GM23338 (cell line): ENCODE measurements at places on chromosomes 6 and 20. TPM values are rescaled to one million over a fixed set of nuclear protein-coding genes. Genes with fewer than 3 reads are reported as not detected.

ENTPD6 gene
- 45.9 TPM in 2 replicates for total RNA-seq

NHLRC1 gene
- 1.0 and 1.1 TPM in 2 replicates for total RNA-seq

EGFL8 gene
- total RNA-seq = 4.7 and 6.1 TPM in 2 replicates

RSPH9 gene
- 0.10 TPM in 1 of 2 replicates, not detected in the other for total RNA-seq

KCNB1 gene
- 0.28 and 0.50 TPM in 2 replicates for total RNA-seq

KIAA1755 gene
- total RNA-seq = 0.12 and 0.28 TPM in 2 replicates

LY6G6D gene
- not detected in 2 replicates for total RNA-seq

RAB32 gene
- total RNA-seq = 4.8 and 10.4 TPM in 2 replicates

RAMACL gene
- total RNA-seq = 4.0 and 4.2 TPM in 2 replicates

COL12A1 gene
- total RNA-seq = 4.0 and 6.3 TPM in 2 replicates

BPIFA1 gene
- not detected in 2 replicates for total RNA-seq

PHACTR3 gene
- total RNA-seq = 0.45 and 0.93 TPM in 2 replicates

GRCh38 chr6:106046116-106046853, 39.9 kb upstream of the PRDM1 start:
- no peak overlapping the region for H3K27ac ChIP-seq
- H3K36me3 ChIP-seq = no peaks in the 10 kb centered on the region
- peaks cover 9% of the 10 kb centered on the region; the same call in 1 of the 2 replicates for H3K27me3 ChIP-seq
- H3K4me1 ChIP-seq = peaks cover 10% of the 10 kb centered on the region
- DNase-seq = no peak

GRCh38 chr6:83952830-83953229, 80.7 kb upstream of the MRAP2 start:
- no peaks in the 10 kb centered on the region for H3K36me3 ChIP-seq
- H3K4me3 ChIP-seq = no peak overlapping the region
- no peaks in the 10 kb centered on the region for H3K27me3 ChIP-seq

- no peaks in the 10 kb centered on the region for H3K36me3 ChIP-seq
- H3K4me1 ChIP-seq = peaks cover 7% of the 10 kb centered on the region; the same call in 1 of the 2 replicates
- no peak overlapping the region for H3K27ac ChIP-seq
- no peaks in the 10 kb centered on the region for H3K27me3 ChIP-seq
Observed at GRCh38 chr20:4070323-4071177, 55.2 kb upstream of the RNF24 start.

GRCh38 chr6:12232339-12232738, 57.8 kb upstream of the EDN1 start:
- peaks cover 4% of the 10 kb centered on the region for H3K4me1 ChIP-seq
- no peaks in the 10 kb centered on the region for H3K36me3 ChIP-seq
- H3K27ac ChIP-seq = no peak overlapping the region
- no peaks in the 10 kb centered on the region for H3K27me3 ChIP-seq
- H3K4me3 ChIP-seq = no peak overlapping the region

- no peak overlapping the region for H3K4me3 ChIP-seq
- no peak overlapping the region for H3K27ac ChIP-seq
- peaks cover 66% of the 10 kb centered on the region for H3K4me1 ChIP-seq
- peaks cover 85% of the 10 kb centered on the region for H3K27me3 ChIP-seq
Observed at GRCh38 chr6:4781426-4781825, 5.2 kb downstream of the CDYL start.

DNA sequence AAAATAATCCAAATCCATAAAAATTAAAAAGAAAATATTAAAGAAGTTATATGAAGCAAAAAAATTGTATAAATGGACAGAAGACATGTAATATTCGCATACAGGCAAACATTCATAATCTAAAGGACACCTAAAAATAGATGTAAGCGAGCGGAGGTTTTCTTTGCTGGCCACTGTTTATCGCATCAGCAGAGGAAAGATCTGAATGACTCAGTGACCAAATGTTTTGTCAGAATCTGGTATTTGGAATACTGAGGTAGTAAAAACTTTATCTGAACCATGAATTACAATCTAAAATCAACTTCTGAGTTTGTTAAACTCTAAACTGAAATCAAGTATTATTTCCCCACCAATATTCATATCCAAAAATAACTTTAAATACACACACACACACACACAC, 7.8 kb downstream of the TSPYL4 start:
- H3K4me3 ChIP-seq = no peak overlapping the region
- DNase-seq = no peak
- peaks cover 15% of the 10 kb centered on the region for H3K4me1 ChIP-seq
- H3K36me3 ChIP-seq = no peaks in the 10 kb centered on the region
- H3K27ac ChIP-seq = no peak overlapping the region
- no peaks in the 10 kb centered on the region for H3K27me3 ChIP-seq

DNA sequence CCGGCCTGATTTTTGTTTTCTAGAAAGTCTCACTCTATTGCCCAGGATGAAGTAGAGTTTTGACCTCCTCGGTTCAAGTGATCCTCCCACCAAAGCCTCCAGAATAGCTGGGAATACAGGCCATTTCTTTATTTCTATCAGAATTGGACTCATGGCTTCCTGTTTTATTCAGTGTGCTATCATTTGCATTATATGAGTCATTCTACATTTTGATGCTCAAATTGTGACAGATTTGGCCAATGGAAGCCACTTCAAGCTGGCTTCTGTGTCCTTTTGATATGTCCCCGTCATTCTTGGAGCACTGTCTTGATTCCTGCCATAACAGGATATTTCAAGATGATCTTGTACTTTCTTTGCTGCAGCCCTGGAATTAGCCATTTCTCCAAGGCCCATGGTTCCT, 75.1 kb downstream of the CNBD2 start:
- peaks cover 5% of the 10 kb centered on the region; the same call in 1 of the 2 replicates for H3K36me3 ChIP-seq
- DNase-seq = no peak
- no peak overlapping the region for H3K4me3 ChIP-seq
- H3K27ac ChIP-seq = no peak overlapping the region
- peaks cover 15% of the 10 kb centered on the region; the same call in 1 of the 2 replicates for H3K4me1 ChIP-seq

- no peak overlapping the region for H3K4me3 ChIP-seq
- DNase-seq = no peak
- no peak overlapping the region for H3K27ac ChIP-seq
- H3K4me1 ChIP-seq = no peaks in the 10 kb centered on the region
Observed at GRCh38 chr6:140178520-140178919, 804.1 kb upstream of the CITED2 start.

DNA sequence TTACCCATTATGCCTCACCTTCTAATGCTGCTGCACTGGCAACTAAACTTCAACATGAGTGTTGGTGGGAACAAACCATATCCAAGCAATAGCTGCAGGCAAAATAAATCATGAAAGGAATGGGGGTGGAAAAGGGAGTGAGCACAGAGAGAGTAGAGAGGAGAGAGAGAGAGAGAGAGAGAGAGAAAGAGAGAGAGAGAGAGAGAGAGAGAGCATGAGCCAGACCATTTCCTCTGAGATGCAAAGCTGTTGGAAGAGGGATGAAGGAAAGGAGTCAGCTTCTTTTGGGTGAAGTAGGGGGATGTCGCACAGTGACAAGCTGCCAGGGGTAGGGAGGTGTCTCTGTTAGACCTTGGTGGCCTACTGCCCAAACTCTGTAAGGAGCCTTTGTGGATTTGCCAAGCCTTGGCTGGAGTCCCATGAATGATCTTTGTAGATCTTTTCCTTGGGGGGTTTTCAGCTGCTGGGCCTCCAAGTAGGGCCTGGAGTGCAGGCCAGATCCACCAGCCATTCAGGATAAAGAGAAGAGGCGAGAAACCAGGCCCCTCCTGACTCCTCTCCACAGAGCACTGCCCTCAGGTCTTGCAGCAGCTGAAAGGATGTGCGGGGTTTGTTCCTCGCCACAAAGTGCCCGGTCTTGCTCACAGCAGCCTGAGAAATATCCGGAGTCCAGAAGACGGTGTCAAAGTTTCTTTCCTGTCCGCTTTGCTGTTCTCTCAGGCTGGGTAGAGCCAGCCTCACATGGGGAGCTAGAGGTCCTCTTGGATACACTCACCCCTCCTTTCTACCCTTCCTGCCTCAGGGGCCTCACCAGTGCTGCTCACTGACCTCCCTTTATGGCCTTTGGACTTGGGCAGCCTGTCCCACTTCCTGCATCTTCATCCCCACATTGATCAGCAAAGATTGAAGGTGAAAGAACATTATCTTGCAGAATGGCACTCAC, 17.8 kb downstream of the BTBD3 start:
- no peaks in the 10 kb centered on the region for H3K36me3 ChIP-seq
- no peak for DNase-seq
- H3K27me3 ChIP-seq = no peaks in the 10 kb centered on the region
- no peak overlapping the region for H3K4me3 ChIP-seq
- H3K27ac ChIP-seq = no peak overlapping the region

DNA sequence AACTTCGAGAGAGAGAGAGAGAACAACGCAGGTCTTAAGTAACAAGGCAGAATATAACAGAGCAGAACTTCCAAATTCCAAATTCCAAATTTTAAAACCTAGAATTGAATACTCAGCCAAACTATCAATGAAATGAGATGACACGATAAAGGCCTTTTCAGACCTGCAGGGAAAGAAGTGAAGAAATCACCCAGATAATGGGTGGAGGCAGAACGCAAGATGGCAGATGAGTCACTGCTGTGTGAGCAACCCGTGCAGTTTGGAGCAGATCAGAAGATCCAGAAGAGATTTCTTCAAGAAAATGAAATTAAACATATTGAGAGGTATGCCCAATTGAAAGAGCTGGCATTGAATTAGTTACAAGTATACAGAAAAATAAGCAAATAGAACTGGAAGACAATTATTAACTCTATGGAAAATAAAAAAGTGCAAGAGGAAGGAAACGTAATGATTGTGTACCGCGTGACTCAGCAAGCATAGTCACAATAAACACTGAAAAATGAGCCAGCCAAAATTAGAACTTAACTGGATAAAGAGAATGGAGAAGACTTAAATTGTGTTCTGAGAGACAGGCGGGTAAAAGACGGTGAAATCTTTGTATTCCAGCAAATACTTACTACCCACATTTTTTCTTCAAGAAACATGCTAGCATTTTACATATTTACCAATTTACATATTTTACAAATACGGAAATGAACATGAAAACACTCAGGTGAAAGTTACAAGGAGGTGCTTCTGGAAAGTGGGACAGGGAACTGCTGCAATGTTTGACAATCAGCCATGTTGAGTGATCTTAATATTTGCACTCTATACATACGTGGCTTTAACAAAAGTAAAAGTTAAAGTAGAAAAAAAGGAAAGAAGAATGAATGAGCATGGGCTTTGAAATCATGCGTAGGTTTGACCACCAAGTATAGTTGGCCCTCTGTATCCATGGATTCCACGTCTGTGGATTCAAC, 87.9 kb upstream of the CDYL start:
- DNase-seq = no peak
- no peak overlapping the region for H3K27ac ChIP-seq
- no peak overlapping the region for H3K4me3 ChIP-seq
- H3K27me3 ChIP-seq = no peaks in the 10 kb centered on the region
- H3K4me1 ChIP-seq = no peaks in the 10 kb centered on the region

DNA sequence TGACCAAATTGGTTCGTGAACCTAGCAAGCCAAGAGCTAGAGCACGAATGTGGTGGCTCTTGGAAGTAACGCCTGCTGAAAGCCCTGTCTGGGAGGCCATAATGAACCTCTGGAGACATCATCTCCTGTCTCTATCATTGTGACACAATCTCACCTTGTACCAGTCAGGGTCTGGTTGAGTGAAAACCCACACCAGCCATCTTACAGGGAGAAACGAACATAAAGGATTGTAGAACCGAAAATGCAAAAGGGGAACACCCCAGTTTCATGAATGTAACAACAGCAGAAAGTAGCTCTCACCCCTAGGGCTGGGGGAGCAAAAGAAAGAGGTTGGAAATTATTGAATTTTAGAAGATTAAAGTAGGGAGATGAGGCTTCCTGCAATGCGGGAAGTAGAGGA, 50.9 kb upstream of the TAB2 start:
- H3K4me1 ChIP-seq = no peaks in the 10 kb centered on the region
- no peaks in the 10 kb centered on the region for H3K36me3 ChIP-seq
- H3K27me3 ChIP-seq = no peaks in the 10 kb centered on the region

DNA sequence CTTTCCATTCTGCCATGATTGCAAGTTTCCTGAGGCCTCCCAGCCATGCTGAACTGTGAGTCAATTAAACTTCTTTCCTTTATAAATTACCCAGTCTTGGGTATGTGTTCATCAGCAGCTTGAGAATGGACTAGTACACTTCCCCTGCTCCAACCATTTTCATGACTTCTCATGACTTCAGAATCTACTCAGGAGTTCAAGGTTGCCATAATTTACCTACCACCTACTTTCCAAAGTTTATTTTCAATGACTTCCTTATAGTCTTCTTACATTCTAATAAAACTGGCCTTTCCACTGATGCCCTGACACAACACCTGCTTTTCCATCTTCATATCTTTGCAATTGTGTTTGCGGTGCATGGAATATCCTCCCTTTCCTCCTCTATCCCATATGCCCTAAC, 31.2 kb upstream of the PKIB start:
- DNase-seq = no peak
- H3K27ac ChIP-seq = no peak overlapping the region
- H3K4me1 ChIP-seq = no peaks in the 10 kb centered on the region
- H3K4me3 ChIP-seq = no peak overlapping the region
- H3K27me3 ChIP-seq = no peaks in the 10 kb centered on the region
- no peaks in the 10 kb centered on the region; the same call in 1 of the 2 replicates for H3K36me3 ChIP-seq

GRCh38 chr20:6704132-6704861, 63.2 kb upstream of the BMP2 start:
- H3K27ac ChIP-seq = no peak overlapping the region
- no peaks in the 10 kb centered on the region for H3K4me1 ChIP-seq
- no peaks in the 10 kb centered on the region for H3K36me3 ChIP-seq
- H3K27me3 ChIP-seq = no peaks in the 10 kb centered on the region

DNA sequence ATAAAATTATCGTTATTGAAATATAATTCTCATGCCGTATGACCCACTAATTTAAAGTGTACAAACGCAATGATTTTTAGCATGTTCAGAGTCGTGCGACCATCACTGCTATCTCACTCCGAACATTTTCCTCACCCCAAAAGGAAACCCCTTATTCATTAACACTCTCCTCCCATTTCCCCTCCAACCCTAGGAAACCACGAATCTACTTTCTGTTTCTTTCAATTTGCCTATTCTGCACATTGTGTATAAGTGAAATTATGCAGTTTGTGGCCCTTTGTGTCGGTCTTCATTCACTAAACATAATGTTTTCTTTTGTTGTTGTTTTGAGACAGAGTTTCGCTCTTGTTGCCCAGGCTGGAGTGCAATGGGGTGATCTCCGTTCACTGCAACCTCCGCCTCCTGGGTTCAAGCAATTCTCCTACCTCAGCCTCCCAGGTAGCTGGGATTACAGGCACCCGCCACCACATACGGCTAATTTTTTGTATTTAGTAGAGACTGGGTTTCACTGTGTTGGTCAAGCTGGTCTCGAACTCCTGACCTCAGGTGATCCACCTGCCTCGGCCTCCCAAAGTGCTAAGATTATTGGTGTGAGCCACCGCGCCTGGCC, 99.7 kb upstream of the ZNF217 start:
- H3K4me3 ChIP-seq = no peak overlapping the region
- no peak for DNase-seq
- H3K27ac ChIP-seq = no peak overlapping the region

GRCh38 chr20:1225783-1226654, at the start of gene RAD21L1:
TSS of gene RAD21L1 (plus strand) at chr20:1226044. CDS start at chr20:1228454, 2,410 bp downstream.
- H3K27me3 ChIP-seq = peaks cover 43% of the 10 kb centered on the region
- no peaks in the 10 kb centered on the region for H3K36me3 ChIP-seq
- DNase-seq = peak; percentile 81
- H3K4me3 ChIP-seq = peak within 1 kb of the TSS; percentile 88
- no peak within 1 kb of the TSS for H3K27ac ChIP-seq

GRCh38 chr6:77454386-77454785, 8.9 kb downstream of the HTR1B start:
- peaks cover 46% of the 10 kb centered on the region for H3K4me1 ChIP-seq
- H3K36me3 ChIP-seq = no peaks in the 10 kb centered on the region
- DNase-seq = no peak
- H3K27ac ChIP-seq = no peak overlapping the region
- no peaks in the 10 kb centered on the region for H3K27me3 ChIP-seq
